ENCODE measurements at places on chromosomes 6 and 20.

GRCh38 chr6:43803783-43804549 lies 34.0 kb downstream of the VEGFA start:
- no peak for DNase-seq

DNA sequence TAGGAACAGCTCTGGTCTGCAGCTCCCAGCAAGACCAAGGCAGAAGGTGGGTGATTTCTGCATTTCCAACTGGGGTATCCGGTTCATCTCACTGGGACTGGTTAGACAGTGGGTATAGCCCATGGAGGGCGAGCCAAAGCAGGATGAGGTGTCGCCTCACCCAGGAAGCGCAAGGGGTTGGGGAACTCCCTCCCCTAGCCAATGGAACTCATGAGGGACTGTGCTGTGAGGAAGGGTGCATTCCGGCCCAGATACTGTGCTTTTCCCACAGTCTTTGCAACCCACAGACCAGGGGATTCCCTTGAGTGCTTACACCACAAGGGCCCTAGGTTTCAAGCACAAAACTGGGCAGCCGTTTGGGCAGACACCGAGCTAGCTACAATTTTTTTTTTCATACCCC lies 21.8 kb downstream of the HDDC2 start:
- DNase-seq: no peak

GRCh38 chr6:152087701-152088100 lies 280.2 kb downstream of the ESR1 start:
- no peak for DNase-seq

DNA sequence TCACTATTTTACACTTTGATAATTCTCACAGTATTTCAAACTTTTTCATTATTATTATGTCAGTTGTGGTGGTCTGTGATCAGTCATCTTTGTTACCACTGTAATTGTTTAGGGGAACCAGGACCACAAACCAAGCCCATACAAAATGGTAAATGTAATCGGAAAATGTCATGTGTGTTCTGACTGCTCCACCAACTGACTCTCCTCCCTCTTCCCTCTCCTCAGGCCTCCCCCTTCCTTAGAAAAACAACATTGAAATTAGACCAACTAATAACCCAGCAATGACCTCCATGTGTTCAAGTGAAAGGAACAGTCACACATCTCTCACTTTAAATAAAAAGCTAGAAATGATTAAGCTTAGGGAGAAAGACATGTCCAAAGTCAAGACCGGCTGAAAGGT lies 63.8 kb downstream of the GMDS start:
- no peak for DNase-seq

- DNase-seq: no peak
Observed at GRCh38 chr6:78614961-78615360, 252.4 kb upstream of the IRAK1BP1 start.

GRCh38 chr6:30942338-30943060 lies 1.7 kb downstream of the MUCL3 start:
- peak; percentile 79 for DNase-seq

- DNase-seq: no peak
Observed at GRCh38 chr6:142387997-142388815, 86.4 kb downstream of the ADGRG6 start.

DNA sequence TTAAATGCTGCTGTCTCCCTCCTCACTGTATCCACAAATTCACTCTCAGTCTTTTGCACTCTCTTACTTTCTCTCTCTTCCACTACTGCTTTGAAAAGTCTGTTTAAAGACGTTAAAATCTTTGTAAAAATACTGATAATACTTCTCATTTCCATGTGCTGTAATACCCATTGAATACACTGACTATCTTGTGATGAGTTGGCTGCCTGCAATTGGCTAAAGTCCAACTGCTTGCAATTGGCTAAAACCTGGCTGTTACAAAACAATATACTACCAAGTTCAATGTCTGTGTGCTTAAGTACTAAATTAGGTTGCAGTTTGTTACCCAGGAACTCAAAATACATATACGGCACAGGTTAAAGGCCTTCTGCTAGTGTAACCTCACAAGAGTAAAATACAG lies 264.8 kb downstream of the THBS2 start:
- DNase-seq: no peak

- DNase-seq: no peak
Observed at GRCh38 chr6:45681860-45682511, 304.3 kb upstream of the SUPT3H start.

- no peak for DNase-seq
Observed at GRCh38 chr20:25447671-25448070, 40.2 kb downstream of the GINS1 start.

- no peak for DNase-seq
Observed at GRCh38 chr6:6495851-6496250, 92.7 kb upstream of the LY86 start.

DNA sequence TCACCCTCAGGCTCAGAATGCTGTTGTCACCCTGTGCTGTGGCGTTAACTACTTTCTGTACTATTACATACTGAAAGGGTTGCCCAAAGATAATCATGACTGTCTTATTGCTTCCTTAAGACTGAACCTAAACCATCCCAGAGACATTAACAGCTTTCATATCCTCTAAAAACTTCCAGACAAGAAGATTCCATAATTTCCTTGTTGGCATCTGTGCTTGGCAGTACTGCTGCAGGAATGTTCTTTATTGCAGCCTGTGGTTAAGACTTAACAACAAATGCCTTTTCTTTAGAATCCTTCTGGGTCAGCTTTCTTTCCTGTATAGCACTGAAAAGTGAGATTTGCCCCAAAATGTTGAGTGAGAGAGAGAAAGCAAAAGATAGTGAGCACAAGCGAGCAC lies 109.7 kb downstream of the GJA10 start:
- no peak for DNase-seq

DNA sequence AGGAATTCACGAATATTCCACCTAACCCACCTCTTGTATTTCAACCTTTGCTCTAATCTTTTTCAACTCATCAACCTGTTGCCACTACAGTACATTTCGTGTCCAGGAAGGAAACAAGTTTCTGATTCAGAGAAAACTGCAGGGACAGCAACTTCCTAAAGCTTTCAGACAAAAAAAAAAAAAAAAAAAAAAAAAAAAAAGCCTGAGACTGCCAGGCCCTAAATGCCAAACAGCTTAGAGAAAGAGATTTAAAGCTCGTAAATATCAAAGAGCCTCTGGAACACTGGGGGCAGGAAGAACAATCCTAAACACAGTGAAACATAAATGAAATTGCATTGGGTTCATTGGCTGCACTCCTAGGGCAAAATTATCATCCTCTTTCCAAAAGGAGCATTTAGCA lies 411.2 kb upstream of the SPTLC3 start:
- DNase-seq: no peak

DNA sequence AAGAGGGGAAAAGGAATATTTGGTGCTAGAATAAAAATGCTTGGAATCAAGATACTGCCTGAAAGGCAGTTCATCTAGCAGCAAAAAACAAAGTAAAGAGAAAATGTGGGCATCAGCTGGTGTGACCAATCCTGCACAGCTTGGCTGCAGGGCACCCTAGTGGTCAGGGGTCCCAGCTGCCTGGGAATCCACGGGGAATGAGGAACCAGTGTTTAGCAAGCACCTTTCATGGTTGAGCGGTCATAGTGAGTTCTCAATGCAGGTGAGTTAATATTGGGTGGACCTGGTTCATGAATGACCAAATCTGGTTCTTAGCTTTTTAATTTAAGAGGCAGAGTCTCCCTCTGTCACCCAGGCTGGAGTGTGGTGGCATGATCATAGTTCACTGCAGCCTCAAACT lies 53.3 kb downstream of the CAP2 start:
- DNase-seq: no peak

- DNase-seq: no peak
Observed at GRCh38 chr6:104754788-104755409, 104.8 kb downstream of the HACE1 start.

- DNase-seq: peak; percentile 89
Observed at GRCh38 chr20:49344975-49345374, 67.1 kb upstream of the ZNFX1 start.

DNA sequence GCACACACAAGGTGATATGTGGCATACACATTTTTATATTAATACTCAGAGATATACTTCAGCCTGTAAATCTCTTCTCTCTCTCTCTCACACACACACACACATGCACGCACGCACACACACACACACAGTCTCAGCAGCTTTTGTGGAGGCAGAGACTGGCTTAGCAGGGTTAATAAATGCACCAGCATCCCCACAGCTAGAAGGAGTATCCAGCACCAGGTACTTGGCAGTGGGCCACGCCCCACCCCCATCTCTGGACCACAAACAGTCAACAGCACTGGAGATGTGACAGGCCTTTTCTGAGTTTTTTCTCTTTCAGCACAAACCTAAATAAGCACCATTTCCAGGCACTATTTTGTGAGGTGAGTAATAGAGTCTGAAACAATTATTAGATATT lies 47.3 kb upstream of the LRFN2 start:
- no peak for DNase-seq

DNA sequence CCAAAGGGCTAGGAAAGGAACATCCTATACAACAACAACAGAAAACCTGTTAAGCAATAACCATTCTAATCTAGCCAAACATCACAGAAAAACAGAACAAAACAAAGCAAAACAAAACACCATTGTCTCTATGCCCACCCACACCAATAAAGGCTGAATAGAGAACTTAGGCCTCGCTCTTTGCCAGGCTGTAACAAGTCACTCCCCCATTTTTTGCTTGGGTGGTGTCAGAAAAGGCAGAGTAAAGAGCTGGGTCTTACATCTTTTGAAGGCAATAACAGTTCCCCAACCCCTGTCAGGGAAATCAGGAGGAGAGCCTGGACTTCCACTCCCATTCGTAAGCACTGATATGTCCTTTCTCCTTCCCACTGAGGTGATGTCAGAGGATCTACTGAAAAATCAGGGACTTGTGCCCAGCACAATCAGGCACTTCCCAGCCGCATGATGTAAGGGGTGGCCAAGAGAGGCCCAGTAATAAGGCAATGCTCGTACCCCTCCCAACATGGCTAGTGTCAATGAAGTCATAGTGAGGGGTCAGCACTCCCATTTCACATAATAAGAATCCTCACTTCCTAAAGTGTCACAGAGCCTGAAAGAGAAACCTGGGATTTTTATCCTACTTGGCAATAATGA lies 31.0 kb downstream of the THEMIS start:
- DNase-seq: no peak

DNA sequence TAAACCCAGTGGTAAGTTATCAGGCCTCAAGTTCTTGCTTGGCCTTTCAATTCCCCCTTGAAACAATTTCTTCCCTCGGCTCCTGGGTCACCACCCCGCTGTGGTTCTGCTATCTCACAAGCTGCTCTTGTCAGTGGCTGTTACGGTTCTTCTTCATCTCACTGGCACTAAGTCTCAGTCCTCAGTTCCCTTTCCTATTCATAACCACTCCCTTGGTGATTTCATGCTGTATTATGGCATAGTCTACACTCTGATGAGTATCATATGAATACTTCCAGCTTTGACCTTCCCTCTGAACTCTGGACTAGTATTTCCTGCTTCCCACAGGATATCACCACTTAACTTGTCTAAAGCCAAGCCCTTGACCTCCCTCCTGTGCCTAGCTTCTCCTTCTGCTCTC lies 7.9 kb downstream of the TAAR1 start:
- DNase-seq: no peak

GRCh38 chr6:80442366-80442765 lies 335.9 kb downstream of the BCKDHB start:
- no peak for DNase-seq

DNA sequence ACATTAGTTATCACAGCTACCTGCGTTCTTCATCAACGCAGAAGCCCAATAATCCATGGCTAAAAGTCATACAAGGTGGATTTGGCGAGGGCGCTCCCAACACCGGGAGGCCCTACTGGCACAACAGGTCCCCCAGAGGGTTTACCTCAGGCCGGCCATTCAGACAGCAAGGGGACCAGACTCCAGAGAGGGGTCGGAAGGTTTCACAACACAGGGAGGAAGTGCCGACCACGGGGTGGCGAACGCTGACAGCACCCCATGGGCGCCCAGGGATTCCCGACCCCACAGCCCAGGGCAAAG lies 1515.9 kb upstream of the DEFB115 start:
- DNase-seq: no peak

DNA sequence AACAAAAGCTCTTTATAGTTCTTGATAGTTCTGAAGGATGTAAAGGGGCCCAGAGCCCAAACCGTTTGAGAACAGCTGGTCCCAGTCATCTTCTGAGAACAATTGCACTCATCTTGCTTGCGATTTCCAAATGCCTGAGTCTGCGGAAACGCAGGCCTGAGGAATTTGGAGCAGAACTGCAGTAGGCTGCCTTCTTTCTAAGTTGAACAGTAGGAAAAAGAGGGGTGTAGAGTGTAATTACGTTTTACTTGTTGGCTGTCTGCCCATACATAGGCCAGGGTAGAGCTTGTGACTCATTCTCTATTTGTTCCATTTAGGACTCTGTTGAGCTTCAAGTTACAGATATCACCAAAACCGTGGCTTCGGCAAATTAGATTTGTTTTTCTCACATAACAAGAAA lies 42.0 kb upstream of the KIF16B start:
- DNase-seq: peak; percentile 27

DNA sequence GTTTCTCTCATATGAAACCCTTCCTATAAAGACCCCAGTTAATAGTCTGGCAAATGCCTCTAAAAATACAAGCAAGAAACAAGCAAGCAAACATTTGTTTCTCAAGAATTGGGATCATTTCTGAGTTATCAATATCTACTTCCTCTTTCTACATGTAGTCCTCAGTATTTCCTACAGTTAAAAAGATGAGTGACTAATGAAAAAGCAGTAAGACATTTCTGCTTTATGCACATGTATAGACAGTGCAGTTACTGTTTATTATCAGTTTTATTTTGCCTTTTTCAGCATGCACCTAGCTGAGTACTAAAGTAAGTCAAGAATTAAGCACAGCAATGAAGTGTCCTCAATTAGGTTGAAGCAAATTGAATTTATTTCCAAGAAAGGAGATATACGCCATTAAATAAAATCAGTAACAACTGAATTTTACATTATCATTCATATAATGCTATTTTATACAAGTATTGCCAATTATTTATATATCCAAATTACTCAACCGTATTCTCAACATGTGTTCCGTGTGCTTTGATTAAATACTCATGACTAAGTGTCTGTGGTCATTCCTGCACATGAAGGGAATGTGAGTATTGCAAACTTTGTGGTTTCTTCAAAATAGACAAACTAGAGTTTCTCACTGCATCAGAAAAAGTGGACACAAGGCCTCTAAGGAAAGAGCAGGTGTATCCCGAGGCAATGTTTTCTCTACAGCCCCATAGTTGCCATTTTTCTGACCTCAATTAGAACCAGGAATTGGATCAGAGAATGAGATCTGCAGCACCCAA lies 159.3 kb upstream of the MARCKS start:
- peak; percentile 84 for DNase-seq

GRCh38 chr6:26022737-26023136 lies 60.1 kb downstream of the TRIM38 start:
- DNase-seq: no peak

DNA sequence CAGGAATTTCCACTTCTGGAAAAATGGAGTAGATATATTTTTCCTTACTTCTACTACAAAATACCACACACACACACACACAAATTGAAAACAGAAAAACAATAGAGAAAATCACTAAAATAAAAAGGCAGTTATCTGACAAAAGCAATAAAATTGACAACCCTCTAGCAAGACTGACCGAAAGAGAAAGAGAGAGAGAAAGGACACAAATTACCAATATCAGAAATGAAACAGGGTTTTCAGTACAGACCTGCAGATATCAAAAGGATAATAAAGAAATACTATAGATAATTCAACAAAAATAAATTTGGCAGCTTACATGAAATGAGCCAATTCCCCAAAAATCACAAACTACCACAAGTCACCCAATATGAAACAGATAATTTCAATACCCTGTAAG lies 104.7 kb downstream of the OPRM1 start:
- DNase-seq: no peak

- no peak for DNase-seq
Observed at GRCh38 chr6:109447878-109448555, 7.5 kb downstream of the SMPD2 start.

- no peak for DNase-seq
Observed at GRCh38 chr6:86941461-86941860, 4.1 kb downstream of the HTR1E start.

Measured in HFF-Myc (cell line).